Hypothalamus (tissue), 51 donors: ENCODE measurements at places on chromosomes 11 and 22.

DNA sequence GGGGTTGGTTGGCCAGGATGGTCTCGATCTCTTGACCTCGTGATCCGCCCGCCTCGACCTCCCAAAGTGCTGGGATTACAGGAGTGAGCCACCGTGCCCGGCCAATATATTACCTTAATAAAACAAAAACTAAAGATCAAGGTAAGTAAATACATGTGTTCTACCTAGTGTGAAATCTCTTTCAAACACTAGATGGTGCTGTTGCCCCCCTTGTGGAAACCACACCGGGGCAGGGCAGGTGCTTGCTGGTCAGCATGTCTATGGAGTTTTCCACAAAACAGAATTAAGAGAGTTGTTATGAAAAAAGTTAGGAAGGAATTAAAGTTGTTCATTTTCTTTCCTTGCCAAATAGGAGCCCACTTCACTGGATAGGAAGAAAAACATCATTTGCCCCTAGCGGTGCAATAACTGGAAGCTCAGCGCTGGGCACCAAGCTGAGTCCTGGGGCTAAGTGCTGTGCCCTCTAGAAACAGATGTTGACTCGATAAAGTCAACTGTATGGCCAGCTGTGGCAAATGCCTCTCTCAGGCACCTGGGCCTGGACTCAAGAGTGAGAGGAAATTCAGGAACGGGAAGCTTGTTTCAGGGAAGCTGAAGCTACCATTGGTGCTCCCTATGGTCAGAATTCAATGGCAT lies 6.3 kb upstream of the KCNJ5 start:
- DNase-seq, result no peak

- DNase-seq, result no peak
Observed at GRCh38 chr11:73652856-73653559, 6.6 kb downstream of the PLEKHB1 start.

DNA sequence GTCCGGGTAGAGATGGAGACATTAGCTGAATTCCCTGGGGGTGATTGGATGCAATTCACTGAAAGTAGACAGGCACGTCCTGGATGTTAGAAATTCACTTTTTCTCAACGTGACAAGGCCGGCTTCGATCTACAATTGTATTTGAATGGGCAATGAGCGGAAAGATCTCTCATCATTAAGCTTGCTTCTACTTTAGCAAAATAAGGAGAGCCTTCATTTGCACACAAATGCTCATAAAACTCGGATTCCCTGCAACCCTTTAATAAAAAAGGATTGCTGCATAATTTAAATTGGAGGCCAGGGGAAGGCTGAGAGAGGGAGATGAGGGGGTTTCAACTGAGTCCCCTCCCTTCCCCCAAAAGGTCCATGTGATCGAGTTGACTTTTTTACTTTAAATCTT lies 10.6 kb upstream of the PAX6 start:
- DNase-seq, result no peak

DNA sequence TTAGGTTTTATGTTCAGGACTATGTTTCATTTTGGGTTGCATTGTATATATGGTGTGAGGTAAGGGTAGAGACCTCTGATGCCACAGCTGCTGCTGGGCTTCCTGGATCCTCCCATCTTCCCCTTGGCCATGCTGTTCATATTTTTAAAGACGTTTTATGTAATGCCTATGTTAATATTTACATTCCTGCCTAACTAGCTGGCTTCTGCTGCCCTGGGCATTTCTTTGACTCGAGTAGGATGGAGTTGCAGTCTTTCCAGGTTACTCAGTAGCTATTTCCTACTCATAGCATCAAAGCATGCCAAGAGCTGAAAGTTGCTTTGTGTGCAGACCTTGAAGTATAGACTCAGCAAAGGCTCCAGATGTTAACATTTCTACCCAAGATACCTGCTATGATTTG lies 220.5 kb upstream of the CADM1 start:
- no peak for DNase-seq
